ENCODE measurements at places on chromosomes 1 and 21.

DNA sequence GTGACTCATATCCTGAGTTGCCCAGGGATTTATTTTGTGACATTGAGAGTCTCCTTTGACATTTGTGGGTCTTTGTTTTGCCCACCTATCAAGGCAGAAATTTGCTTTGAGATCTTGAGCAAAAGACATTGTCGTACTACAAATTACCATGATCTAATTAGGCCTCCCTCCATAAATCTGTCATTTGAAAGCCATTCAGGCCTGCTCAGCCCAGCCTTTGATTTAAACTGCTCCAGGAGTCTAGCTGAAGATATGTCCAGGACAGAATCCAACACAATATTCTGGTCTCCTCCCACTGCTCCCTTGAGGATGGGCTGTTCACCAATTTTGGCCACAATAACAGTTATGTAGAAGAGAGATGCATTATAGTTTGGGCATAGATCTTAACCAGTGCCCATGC, 86.7 kb downstream of the PROX1 start:
- no peak for DNase-seq

DNA sequence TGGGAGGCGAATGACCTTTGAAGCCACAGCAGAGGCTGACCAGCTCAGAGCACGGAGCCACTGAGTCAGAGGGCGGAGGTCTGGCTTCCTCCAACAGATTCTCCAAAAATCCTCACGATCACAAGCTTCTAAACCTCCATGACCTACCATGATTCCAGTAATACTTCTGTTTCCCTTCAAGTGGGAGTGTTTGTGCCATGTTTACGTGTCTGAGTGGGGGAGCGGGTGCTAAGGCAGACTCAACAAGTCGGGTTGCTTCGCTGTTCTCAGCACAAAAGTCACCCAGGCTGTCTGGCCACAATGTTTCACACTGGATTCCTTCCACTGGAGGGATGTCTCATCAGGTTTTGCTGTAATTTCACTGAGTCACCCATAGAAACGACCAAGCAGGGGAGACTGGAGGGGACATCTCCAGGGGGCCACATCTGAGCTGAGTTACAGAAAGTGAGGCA, 86.2 kb downstream of the SLC66A1 start:
- DNase-seq, result no peak

DNA sequence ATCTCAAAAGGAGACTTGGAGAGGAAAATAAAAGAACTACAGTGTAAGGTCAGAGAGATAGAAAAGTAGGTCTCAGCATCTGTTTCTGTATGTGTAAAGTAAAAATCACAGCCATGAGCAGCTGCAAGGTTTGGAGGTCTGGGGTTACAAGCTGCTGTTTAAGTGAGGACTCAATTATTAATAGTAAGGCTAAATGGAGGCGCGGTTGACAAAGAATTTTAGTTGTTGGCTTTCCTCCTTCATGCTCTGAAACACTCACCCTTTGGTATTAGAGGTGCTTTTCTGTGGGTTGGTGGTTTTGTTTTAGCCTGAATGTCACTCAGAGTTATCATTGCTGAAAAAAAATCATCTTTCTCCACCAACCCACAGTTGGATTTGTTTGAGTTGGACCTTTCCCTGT, 59.8 kb upstream of the HAO2 start:
- no peak for DNase-seq

DNA sequence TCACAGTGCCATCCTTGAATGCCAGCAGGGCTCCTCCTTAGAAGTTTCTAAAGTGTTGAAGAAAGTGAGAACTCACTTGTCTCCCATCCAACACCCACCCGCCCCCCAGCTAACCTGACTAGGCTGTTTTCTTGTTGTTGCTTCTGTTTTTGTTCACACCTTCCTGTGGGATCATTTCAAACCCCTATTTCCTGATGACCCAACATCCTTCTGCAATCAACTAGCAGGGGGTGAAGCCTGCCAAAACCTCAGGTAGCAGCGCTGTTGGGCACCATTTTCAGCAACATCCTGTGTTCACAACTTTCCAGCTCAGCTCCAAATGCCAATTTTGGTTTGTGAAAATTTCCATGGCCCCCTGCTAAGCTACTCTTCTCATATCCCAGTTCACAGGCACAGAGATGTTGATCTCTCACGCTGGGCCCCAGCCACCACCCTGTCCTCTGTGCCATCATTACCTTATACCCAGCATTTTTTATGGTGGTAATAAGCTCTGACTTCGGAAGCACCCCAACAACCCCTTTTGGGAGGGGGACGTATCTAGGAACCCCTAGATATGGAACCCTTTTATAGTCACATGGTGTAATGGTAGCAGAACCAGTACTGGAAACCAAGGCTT, 41.4 kb downstream of the CDC7 start:
- DNase-seq, result no peak

DNA sequence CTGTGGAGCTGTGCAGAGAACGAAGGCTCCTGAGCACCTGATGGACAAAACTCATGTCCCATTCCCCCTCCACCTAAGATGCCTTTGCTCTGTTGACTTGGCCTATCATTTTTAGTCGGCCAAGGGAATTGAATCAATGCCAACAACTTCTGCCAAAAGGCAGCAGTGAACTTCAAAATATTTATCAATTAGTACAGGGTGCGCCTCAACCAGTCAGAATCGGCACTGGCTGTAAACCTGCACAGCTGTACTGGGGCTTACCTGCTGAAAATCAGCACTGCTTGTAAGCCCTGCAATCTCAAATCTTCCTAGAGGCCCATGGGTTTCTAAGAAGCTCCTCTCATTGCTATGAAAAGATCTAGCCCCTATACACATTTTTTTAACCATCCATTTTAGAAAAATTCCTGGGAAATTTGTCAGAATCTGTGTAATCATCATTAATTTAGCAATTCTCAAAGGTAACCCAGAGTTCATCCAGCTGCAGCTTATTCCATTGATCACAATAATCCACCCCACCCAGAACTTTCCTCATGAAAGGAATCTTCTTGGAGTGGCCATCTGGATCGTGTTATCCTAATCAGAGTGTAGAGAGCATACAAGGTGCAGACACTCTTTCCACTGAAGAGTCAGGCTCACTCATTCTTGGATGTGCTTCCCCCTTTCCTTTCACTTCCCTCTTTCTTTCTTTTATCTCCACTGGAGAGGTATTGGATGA, 40.2 kb downstream of the ADAMTS1 start:
- no peak for DNase-seq

DNA sequence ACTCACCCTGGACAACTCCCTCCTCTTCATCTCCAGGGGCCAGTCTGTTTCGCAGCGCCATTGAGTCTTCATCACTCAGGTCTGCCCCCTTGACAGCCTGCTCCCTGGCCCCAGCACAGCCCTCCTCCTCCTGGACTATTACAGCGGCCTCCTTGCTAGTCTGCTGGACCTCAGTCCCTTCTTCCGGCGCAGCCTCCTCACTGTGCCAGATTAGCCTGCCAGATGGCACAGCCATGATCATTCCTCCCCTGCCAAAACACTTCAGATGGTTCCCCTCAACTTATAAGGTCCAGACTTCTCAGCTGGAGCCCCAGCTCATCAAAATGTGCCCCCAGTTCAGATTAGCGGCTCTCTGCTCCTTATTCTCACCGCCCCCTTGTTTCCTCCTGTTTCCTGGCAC, 7.0 kb upstream of the CELSR2 start:
- no peak for DNase-seq

GRCh38 chr1:99544328-99544727, 101.6 kb upstream of the PALMD start:
- no peak for DNase-seq

GRCh38 chr21:14245711-14246110, 29.8 kb downstream of the RBM11 start:
- no peak for DNase-seq

- no peak for DNase-seq
These were observed 18.0 kb upstream of the RIPPLY3 start for GRCh38 chr21:36988536-36988935.

GRCh38 chr1:23184212-23184934, 15.7 kb upstream of the LUZP1 start:
- DNase-seq, result no peak

DNA sequence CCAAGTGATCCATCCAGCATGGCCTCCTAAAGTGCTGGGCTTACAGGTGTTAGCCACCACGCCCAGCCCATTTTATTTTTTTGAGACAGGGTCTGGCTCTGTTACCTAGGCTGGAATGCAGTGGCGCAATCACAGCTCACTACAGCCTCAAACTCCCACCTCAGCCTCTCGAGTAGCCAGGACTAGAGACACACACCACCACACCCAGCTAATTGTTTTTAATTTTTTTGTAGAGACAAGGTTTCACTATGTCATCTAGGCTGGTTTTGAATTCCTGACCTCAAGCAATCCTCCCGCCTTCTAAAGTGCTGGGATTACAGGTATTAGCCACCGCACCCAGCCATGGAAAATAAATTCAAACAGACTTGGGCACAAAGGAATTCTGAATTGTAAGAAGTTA, 31.9 kb downstream of the PUM1 start:
- no peak for DNase-seq

DNA sequence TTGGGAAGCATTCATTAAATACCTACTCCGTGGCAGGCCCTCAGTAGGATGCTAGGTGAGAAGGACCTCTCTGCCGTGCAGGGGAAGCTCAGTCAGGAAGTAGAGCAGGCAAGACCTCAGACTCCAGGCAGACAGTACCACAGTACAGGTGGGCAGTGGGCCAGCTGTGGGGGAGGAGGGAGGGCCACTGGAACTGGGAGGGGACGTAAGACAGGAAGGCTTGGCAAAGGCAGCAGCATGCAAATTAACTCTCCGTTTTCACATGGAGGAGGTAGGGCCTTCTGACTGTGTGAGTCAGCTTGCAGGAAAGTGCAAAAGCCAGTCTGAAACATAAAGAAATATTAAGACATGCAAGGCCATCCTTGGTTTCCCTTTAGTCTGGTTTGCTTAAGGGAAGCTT, 157.7 kb downstream of the TRIM33 start:
- peak; percentile 29 for DNase-seq

- DNase-seq, result no peak
These were observed 58.8 kb downstream of the WARS2 start for GRCh38 chr1:119081700-119082099.

- DNase-seq, result no peak
These were observed 92.5 kb upstream of the KCNE2 start for GRCh38 chr21:34271189-34271851.

GRCh38 chr1:205979301-205979700, 23.9 kb downstream of the RAB7B start:
- DNase-seq, result no peak

- DNase-seq, result no peak
These were observed 443.2 kb downstream of the CAMTA1 start for GRCh38 chr1:7228252-7228961.

DNA sequence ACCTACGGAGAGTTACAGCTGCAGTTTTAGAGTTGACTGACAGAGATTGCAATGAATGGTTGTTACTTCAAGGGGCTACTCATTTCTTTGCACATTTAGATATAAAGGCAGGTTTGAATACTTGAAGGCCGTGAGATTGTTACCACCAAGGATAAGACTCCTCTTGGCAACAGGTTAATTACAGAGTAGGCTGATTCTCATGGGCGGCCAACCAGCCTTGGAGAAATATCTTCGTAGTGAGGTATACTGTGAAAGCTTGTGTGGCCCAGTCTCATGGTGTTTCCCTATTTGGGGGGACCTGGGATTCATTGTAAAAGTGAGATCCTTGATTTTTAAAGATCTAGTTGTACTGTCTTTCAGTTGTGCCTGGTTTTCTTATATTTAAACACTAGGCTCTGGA, 103.2 kb upstream of the OLFM3 start:
- no peak for DNase-seq

- DNase-seq, result no peak
These were observed 60.0 kb downstream of the FBXO2 start for GRCh38 chr1:11594222-11594621.

- DNase-seq, result peak; percentile 70
These were observed 1.7 kb upstream of the ADAR start for GRCh38 chr1:154609398-154610380.

DNA sequence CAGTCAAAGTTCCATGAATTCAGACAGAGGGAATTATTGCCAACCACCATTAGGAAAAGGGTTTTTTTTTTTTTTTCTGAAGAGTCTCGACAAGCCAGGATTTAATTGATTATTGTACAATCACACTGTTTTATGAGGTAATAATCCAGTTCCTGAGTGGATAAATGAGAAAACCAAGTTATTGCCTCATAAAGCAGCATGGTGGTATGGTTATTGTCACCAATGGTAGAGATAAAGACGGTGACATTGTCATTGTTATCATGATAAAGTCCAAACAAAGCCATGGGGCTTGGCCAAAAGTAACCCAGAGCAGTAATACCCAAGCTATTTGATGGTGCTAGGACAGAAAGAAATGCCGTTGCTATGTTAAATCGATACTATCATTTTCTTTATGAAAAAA, 232.8 kb downstream of the USH2A start:
- DNase-seq, result no peak

DNA sequence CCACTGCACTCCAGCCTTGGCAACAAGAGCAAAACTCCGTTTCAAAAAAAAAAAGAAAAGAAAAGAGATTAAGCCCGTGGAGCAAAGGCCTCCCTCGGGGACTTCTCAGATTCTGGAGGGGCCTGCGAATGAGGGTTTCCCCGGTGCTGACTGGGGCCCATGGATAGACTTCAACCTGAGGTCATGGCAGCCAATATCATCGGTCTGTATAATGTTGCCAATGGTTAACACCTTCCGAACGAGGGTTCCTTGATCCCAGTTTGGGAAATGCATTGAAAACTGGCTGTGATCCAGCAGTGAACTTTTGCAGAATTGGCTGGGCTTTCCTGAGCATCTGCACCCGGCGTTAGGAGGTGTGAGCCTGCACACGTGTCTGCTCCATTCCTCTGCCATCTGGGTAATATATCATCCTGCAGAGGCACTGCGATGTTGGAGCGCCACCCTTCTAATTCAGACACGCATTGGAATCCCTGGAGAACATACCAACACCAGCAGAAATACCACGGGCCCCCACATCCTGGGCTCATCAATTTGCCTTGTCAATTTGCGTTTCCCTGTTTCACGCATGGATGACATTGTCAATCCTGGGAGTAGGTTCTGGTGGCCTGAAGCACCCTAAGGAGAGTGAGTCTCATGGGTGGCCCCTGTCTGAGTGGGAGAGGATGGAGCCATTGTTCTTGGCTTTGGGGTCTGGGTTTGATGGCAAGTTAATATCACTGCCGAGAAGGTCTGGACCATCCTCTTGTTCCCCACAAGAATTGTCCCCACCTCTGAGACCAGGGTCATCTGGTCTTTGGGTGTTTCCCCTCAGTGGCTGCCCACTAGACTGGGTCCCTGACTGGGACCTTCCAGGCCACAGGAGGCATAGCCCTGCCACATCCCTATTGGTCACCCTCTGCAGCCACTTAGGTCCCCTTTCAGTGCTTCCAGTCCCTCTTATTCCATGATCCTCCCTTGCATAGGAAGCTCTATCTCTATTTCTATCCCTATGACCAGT, 441.0 kb downstream of the PTPRU start:
- DNase-seq, result no peak

DNA sequence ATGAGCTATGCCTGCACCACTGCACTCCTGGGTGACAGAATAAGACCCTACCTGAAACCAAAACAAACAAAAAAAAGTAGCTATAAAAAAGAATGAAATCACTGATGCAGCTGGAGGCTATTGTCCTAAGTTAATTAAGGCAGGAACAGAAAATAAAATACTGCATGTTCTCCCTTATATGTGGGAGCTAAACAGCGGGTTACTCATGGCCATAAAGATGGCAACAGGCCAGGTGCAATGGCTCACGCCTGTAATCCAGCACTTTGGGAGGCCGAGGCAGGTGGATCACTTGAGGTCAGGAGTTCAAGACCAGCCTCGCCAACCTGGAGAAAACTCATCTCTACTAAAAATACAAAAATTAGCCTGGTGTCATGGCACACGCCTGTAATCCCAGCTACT, 152.7 kb downstream of the PIK3R3 start:
- no peak for DNase-seq

Measured in NCI-H1436 treated with DMSO at 0.1 percent for 48 hours (cell line).